ENCODE measurements at places on chromosomes 5 and 9. TPM values are rescaled to one million over a fixed set of nuclear protein-coding genes. Genes with fewer than 3 reads are reported as not detected.

The ANKRD20A1 gene
- total RNA-seq = 18.2 TPM

The TSLP gene
- total RNA-seq = 2.0 TPM

The ELOVL7 gene
- total RNA-seq = 3.9 TPM

The IFNA21 gene
- total RNA-seq = not detected

The LCN2 gene
- total RNA-seq = 136 TPM

The KIAA0825 gene
- total RNA-seq = 2.5 TPM

- no peaks in the 10 kb centered on the region for H3K36me3 ChIP-seq
- H3K27ac ChIP-seq = peak overlapping the region; percentile 11
- H3K27me3 ChIP-seq = no peaks in the 10 kb centered on the region
- H3K4me1 ChIP-seq = peaks cover 30% of the 10 kb centered on the region
These were observed 56.2 kb upstream of the EQTN start for GRCh38 chr9:27353166-27353473.

- no peak overlapping the region for H3K4me3 ChIP-seq
- H3K36me3 ChIP-seq = no peaks in the 10 kb centered on the region
- no peaks in the 10 kb centered on the region for H3K27me3 ChIP-seq
- H3K4me1 ChIP-seq = peaks cover 7% of the 10 kb centered on the region
- DNase-seq = no peak
These were observed 68.6 kb upstream of the STARD4 start for GRCh38 chr5:111580956-111581355.

DNA sequence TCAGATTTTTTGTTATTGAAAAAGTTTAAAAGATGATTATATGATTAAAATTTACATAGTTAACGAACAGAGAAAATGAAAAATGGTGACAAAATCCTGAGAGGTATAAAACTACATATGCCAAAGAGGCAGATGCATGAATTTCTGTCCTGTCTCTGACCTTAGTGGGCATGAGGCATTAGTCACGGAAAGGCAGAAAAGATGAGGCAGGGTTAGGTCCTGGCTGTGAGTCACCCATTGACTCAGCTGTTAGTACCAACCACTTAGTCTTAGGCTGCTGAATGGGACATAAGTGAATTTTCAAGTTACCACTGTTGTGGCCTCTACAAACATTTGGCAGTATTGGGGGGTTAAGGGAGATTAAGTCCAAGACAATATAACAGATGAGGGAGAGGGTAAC lies 33.1 kb downstream of the RASA1 start:
- no peak overlapping the region for H3K27ac ChIP-seq
- no peak for DNase-seq
- H3K4me3 ChIP-seq = no peak overlapping the region
- H3K36me3 ChIP-seq = no peaks in the 10 kb centered on the region
- peaks cover 30% of the 10 kb centered on the region for H3K4me1 ChIP-seq
- no peaks in the 10 kb centered on the region for H3K27me3 ChIP-seq

DNA sequence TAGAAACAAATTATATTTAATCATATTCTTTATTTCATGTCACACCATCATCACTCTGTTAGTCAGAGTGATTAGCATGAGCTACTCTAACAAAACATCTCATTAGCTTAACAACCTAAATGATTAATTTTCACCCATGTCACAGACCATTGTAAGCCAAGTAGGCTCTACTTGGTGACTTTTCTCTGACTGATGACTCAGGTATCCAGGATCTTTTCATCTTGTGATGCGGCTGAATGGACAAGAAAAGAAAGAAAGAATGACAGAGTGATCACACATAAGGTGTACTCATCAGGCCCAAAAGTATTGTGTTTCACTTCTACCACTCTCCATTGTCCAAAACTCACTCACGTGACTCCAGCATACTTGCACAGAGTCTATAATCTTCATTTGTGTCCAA lies 299.3 kb downstream of the ANXA1 start:
- H3K27me3 ChIP-seq = no peaks in the 10 kb centered on the region
- H3K4me1 ChIP-seq = no peaks in the 10 kb centered on the region
- no peaks in the 10 kb centered on the region for H3K36me3 ChIP-seq
- no peak for DNase-seq
- no peak overlapping the region for H3K4me3 ChIP-seq

- DNase-seq = no peak
- H3K27me3 ChIP-seq = no peaks in the 10 kb centered on the region
- no peak overlapping the region for H3K27ac ChIP-seq
- no peaks in the 10 kb centered on the region for H3K4me1 ChIP-seq
- no peak overlapping the region for H3K4me3 ChIP-seq
- no peaks in the 10 kb centered on the region for H3K36me3 ChIP-seq
These were observed 26.6 kb upstream of the TLR4 start for GRCh38 chr9:117677572-117677971.

DNA sequence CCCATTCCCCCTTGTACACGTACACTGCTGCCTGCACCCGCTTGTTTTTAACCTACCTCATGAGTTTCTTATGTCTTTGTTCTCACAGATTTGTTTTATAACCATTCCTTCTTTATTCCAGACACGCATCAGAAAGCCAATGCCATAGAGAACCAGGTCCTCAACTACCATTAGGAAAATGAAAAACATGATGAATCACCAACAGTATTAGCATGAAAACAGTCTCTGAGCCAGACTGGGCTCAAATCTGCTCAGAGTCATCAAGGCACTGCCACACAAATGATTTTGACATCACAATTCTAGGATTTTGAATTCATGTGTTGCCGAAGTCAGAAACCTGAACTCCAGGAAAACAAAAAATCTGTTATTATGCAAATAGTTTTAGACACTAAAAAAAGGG lies 394.1 kb upstream of the GRIA1 start:
- H3K36me3 ChIP-seq = no peaks in the 10 kb centered on the region
- no peaks in the 10 kb centered on the region for H3K27me3 ChIP-seq
- no peak for DNase-seq
- no peak overlapping the region for H3K27ac ChIP-seq

DNA sequence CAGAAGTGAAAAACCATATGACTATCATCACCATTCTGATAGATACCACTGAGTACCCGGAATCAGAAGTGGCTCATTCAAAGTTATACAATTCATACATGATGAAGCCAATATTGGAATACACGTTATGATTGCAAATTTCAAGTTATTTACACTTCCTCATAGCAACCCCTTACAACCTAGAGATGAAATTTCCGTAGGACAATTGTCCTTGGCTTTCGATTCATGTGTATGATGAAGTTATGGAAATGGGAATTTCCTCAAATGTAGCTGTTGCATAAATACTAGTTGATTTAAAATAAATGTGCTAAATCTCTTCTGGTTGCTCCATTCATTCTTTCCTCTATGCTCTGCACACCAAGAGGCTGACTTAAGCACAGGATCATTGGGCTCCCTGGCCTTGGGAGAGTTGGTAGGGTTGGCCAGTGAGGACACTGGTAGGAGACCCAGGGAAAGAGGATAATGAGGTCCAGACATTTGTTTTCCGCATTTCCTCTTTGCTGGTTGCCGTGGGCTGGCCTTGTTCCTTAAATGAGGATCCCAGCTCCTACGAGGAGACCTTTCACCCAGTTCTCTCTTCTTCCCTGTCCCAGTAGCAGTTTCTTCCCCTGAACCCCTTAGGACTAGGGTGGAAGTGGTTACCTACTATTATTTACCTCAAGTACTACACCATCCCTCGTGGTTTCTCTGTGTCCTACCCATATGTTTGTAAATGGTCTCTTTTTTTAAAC lies 90.3 kb downstream of the ZNF474 start:
- H3K27me3 ChIP-seq = no peaks in the 10 kb centered on the region
- no peak for DNase-seq
- no peak overlapping the region for H3K4me3 ChIP-seq
- no peak overlapping the region for H3K27ac ChIP-seq

DNA sequence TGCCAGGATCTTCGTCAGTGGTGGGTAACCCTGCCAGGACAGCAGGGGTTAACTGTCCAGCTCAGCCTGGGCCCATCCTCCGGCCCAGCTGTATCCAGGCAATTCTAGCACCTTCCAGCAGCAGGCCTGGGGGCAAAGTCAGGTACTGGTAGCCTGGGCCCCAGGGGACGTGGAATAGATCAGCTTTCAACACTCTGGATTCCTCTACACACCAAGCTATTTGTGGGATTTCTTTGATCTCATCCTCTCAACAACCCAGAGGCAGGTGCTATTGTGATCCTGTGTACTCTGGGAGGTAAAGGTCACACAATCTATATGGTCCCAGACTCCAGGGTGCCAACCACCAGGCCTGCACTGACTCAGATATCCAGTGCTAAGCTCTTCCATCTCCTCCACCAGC lies 8.7 kb upstream of the SPOUT1 start:
- H3K27ac ChIP-seq = no peak overlapping the region
- H3K4me3 ChIP-seq = no peak overlapping the region
- H3K4me1 ChIP-seq = no peaks in the 10 kb centered on the region
- no peaks in the 10 kb centered on the region for H3K36me3 ChIP-seq
- no peak for DNase-seq
- no peaks in the 10 kb centered on the region for H3K27me3 ChIP-seq

GRCh38 chr9:1031951-1032601 lies 18.1 kb upstream of the DMRT2 start:
- no peak for DNase-seq
- H3K4me1 ChIP-seq = no peaks in the 10 kb centered on the region
- no peak overlapping the region for H3K4me3 ChIP-seq
- H3K27me3 ChIP-seq = no peaks in the 10 kb centered on the region
- no peaks in the 10 kb centered on the region for H3K36me3 ChIP-seq

- H3K4me3 ChIP-seq = no peak overlapping the region
- DNase-seq = no peak
- H3K27me3 ChIP-seq = no peaks in the 10 kb centered on the region
- peak overlapping the region; percentile 96 for H3K27ac ChIP-seq
- H3K36me3 ChIP-seq = no peaks in the 10 kb centered on the region
- H3K4me1 ChIP-seq = peaks cover 64% of the 10 kb centered on the region
These were observed 215.6 kb downstream of the C9orf50 start for GRCh38 chr9:129405089-129405826.

GRCh38 chr9:89608641-89609335 lies 4.0 kb downstream of the GADD45G start:
- DNase-seq = no peak
- no peak overlapping the region for H3K4me3 ChIP-seq
- H3K4me1 ChIP-seq = peaks cover 26% of the 10 kb centered on the region
- H3K27me3 ChIP-seq = no peaks in the 10 kb centered on the region
- H3K27ac ChIP-seq = no peak overlapping the region
- H3K36me3 ChIP-seq = no peaks in the 10 kb centered on the region

DNA sequence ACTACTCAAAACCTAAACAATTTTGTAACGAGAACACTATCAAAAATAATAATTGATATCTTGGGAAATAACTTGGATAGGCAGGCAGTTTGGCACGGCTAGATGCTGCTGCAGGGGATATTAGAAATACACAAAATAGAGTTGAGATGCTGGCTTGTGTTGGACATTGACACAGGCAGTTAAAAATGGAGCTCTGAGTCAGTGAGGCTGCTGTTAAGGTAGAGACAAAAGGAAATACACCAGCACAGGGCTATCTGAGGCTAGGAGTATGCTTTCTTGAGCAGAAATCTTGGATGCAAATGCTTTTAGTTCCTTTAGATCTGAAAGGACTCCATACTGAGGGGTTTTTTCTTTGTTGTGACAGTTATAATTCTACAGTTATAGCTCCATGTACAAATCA lies 16.6 kb downstream of the TENT2 start:
- H3K27me3 ChIP-seq = no peaks in the 10 kb centered on the region
- no peak for DNase-seq

Measured in vagina (tissue), 2 donors.